ENCODE measurements at places on chromosomes 3 and 15.

- DNase-seq, result no peak
Observed at GRCh38 chr3:182692695-182693094, 100.6 kb upstream of the ATP11B start.

GRCh38 chr15:85025516-85026251, 44.0 kb downstream of the PDE8A start:
- DNase-seq, result no peak

DNA sequence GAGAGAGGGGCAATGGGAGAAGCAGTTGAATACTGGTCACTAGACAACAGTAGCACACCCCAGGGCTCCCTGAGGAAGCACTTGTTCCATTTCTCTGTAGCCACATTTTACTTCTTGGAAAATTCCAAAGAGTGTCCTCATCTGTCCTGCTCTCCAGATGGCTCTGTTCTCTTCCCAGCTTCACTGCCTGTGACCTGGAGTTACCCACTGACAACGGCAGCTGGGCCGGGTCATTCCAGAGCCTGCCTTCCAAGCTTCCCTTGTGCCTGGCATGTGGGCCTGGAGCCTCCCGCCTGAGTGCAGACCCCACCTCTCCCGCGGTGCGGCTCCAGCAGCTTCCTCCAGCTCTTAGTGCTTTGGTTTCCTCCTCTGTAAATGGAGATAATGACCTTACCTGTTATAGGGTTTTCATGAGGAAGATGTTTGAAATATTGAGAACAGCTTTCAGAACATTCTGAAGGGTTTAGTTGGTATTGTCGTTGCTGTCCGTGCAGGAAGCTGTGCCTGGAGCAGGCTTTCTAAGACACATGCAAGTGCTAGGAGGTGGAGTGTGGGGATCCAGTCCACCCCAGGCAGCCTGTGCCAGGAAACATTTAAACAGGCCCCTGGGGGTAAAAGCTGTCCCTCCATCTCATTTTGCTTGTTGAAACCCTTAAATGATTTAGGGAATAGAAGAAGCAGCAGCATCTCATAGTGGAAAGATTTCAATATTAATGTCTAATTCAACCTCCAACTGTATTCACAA, 24.8 kb downstream of the EFCC1 start:
- no peak for DNase-seq

DNA sequence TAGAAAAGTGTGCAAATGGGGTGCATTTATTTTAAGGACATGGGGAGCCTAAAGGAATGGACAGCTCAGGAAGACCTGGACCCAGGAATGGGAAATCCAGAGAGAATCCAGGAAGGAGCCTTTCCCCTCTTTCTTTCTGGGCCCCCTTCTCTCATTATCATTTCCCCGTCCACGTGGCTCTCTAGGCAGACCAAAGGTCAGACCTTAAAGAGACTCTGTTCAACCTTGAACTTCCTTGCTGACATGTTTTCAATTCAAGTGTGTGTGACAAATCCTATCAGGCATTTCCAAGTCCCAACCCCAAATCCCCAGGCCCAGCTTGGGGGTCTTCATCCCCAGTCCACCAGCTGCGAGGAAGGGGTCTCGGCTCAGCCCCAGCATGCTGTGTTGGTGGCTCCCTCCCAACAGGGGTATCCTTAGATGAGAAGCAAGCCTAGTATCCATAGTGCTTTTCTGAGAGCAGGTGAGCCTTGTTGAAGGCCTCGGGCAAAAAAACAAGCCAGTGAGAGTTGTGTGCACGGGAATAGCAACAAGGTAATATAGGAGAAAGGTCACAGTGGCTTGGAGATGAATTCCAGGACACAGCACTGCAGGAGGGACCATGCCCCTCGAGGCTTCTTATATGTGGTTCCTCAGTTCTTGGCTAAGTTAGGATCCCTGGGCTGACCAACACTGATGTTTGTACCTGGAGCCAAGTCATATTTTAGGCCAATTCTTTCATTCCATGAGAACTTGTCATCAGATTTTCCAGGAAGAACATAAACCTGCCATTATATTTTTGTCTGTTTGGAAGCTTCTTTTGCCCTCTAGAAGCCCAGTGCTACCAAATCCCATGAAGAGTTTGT, 130.0 kb downstream of the ASB7 start:
- DNase-seq, result no peak

GRCh38 chr15:59998305-59998949, 5.7 kb upstream of the FOXB1 start:
- no peak for DNase-seq

DNA sequence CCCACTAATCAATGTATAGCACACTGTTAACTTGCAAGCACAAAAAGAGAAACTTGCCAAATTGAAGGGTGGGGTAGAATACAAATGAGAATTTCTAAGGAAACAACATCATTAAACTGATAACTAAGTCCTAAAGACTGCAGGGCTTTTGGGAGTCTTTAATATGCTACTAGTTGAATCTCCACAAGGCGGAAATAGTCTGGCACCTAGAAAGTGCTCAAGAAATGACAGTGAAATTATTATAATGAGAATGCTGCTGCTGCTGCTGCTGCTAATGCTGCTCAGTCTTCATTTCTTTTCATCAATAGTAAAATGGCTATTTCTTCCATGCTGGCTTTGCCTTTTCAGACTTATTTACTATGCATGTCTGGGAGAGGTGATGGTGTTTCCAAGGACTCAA, 91.8 kb downstream of the BTD start:
- no peak for DNase-seq

- no peak for DNase-seq
Observed at GRCh38 chr3:36957063-36957462, 12.2 kb upstream of the TRANK1 start.

DNA sequence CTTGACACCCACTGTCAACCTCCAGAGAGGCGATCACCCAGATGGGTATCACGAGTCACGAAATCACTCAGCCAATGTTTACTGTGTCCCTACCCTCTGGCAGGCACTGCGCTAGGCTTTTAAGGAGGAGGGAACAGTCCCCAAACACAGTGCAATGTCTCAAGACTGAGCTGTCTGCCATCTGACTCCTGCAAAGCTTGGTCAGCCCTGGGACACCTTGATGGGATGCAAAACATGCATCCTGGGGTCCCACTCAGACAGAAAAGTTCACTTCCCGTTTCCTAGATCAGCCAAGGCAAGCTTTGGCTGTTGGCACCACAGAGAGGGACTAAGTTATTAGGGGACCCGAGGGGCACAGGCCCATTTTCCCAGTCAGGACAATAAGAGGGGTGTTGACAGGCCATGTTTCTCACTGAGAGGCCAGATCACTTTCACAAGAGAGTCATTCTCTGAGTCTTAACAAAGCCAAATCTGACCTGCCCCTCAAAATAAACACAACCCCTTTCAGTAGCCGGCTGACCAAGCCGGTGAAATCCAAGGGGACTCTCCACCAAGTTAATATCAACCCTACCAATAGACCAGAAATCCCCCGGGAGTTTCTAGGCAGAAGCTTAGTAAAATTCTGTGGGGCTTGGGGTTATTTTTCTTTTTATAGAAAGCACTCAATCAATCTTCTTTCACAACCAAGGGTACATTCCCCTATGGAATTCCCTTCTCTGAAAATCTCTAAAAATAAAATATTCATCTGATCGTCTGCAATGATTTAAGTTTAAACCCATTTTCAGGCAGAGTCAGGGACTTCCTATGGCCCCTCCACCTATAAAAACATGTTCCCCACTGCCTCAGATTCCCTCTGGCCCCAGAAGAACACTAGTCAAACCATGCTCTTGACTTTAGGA, 3.5 kb downstream of the RFTN1 start:
- DNase-seq, result no peak

Data from NCI-H2081 (cell line).